Mesothelial cell of epicardium (in vitro differentiated cells): ENCODE measurements at places on chromosomes 11 and 22.

GRCh38 chr11:43986881-43987280, 44.4 kb downstream of the C11orf96 start:
- no peak for DNase-seq

GRCh38 chr11:100791860-100792259, 104.8 kb downstream of the ARHGAP42 start:
- DNase-seq, result no peak

DNA sequence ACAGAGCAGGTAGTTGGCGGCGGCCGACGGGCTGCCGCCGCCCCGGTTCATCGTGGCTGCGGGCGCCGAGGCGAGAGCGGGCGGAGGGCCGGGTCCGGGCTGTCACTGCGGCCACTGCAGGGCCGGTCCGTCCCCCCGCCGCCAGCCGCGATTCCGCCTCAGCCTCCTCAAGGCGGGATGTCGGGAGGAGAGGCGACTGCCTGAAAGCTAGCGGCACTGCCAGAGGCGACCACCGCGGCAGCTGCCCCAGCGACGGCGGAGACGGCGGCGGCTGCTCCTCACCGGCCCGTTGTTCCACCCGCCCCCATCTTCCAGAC, 234 bp downstream of the SESN3 start:
- no peak for DNase-seq

GRCh38 chr11:12692229-12693075, 18.2 kb downstream of the TEAD1 start:
- DNase-seq, result no peak

- DNase-seq, result no peak
Observed at GRCh38 chr11:112392904-112393303, 132.2 kb upstream of the PLET1 start.

GRCh38 chr11:62897311-62897710, 16.6 kb downstream of the SLC3A2 start:
- no peak for DNase-seq

DNA sequence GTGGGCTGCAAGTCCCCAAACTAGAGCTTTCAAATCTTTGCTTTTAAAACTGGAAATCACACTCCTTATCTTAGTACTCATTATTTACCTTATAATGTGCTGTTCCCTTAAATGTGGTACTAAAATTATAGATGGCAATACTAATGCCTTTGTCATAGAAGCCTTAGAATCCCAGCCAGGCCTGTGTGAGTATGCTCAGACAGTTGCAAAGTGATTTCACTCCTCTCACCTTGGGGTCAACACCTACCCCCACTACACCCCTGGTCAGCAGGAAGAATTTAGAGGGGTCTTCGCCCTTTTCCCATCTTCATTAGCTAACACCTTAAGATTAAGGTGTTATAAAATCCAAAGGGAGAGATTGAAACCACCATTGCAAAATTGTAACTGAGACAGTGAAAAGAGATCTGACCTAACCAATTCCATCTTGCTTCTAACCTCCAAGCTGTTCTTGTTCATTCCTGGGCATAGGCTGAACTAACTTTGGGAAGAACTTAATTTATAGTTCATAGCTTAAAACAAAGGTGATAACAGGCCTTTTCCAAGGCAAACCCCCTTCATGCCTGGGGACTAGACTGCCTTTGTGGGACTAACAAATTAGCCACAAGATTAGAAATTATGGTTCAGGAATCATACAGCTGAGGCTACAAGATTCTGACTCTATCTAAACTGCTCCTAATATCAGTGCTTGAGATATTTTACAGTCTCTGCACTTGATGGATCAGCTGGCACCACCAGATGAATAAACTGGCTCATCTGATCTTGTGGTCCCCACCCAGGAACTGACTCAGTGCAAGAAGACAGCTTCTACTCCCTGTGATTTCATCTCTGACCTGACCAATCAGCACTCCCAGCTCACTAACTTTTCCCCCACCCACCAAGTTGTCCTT, 10.4 kb upstream of the MRPL17 start:
- DNase-seq, result no peak

DNA sequence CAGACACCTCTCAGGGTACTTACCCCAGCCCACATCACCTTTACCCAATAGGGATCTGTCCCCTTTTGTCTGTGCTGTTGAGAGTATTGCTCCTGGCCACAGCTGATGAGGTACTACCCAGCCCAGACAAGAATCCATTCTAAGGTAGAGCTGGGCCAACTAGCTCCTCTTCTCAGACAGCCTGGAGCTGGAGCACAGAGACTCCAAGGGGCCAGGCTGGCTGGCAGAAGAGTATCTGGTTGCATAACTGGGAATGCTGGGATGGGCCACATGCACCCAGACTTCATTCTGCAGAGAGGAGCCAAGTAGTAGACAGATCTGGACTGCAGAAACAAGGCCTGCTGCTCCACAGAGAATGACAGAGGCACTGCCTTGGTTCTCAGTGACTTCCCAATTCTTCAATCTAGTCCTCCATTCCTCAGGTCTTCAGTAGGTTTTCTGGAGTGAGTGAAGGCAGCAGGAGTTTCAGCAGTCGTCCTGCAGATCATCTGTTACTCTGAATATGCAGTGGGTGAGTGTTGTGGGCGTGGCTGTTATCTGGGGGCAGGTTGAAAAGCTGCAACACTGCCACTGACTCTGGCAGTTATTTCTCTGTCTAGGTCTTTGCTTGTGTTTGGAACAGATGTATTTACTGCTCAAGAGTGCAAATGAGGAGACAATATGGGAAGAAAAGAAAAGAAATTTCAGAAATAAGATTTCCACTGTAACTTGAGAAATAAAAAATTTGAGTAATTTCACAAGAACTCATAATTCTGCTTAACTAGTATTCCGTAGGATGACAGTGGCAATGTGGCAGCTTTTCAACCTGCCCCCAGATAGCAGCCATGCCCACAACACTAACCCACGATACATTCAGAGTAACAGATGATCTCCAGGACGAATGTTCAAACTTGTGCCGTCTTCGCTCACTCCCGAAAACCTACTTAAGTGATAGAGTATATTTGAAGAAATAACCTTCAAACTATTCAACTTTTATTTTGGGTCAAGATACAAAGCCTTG, 34.9 kb downstream of the MAPK1 start:
- no peak for DNase-seq

GRCh38 chr11:95067039-95067840, 521 bp downstream of the SRSF8 start:
- DNase-seq, result peak; percentile 59

DNA sequence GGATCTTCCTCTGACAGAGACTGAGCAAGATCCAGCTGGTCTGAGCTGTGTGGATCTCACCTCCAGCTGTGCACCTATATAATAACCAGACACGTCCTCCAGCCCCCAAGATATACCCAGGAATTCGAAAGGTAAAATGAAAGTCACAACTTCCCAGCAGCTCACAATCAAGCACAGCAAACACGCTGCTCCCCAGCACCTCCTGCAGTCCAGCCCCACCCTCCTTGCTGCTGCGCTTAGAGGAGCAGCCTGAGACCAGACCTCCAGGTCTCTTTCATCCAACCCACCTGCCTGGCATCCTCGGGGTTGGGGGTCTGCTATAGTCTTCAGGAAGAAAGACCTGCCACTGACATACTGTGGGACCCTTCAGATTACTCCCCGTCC, 3.0 kb upstream of the APOL4 start:
- no peak for DNase-seq

DNA sequence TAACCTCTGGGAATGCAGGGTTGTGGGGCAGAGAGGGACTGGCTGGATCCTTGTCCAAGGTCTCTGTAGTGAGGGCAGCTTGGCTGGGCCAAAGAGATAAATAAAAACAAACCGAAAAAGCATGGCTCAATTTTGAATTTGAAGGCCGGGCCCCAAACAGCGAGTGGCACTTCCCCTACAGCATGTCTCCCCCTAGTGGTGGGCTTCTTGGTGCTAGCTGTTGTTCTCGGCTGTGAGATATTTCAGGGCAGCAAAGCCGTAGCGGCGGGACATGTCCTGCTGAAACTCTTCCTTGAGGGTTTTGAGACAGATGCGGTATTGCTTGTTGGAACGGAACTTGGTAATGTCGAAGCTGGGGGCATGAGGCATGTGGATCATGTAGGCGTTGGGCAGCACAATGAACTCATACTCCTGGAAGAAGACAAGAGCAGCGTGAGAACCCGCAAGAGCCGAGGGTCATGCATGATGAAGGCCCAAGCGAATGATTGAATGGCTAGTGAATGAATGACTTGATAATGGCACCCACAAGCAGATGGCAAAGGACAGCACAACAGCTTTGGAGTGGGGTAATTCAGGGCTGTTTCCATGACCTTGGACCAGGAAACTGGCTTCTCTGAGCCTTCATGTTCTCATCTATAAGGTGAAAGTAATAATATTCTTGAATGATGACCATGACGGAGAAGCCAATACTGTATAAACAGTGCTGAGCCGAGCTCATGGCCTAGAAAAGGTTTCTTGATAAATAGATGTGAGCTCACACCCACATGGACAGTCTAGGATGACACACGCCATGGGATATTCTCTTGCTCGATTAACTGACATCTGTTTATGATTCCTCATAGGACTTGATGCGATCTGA, 216.3 kb upstream of the SYN3 start:
- no peak for DNase-seq

- no peak for DNase-seq
Observed at GRCh38 chr11:110490886-110491285, 61.1 kb downstream of the FDX1 start.

DNA sequence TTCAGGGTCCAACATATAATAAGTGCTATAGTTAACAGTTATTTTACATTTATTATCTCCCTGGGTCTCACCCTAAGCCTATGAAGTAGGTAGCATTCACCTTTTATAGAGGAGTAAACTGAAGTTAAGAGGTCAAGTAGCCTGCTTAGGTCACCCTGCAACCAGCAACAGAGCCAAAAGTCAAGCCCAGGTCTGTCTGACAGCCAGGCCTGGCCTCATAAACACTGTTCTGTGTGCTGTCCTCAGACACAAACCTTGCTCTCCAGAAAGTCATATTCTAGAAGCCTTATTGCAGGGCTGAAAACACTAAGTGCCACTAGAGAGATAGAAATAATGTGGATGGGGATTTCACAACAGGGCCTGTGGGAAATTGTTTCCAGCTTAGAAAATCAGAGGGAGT, 59.3 kb downstream of the BDNF start:
- no peak for DNase-seq

DNA sequence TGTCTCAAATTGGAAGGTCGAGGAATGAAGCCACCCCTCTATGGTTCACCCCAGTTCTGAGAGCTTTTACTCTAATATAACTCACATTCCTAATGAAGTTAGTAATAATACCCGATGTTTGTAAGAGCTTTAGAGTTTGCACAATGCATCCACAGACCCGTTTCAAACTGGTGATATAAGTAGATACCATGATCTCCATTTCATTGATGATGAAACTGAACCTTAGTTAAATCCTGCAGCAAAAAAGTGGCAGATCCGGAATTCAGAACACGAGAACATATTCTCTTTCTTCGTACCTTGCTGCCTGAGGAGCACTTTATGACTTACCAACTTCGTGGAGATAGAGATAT, 757 bp upstream of the RBFOX2 start:
- DNase-seq, result no peak

DNA sequence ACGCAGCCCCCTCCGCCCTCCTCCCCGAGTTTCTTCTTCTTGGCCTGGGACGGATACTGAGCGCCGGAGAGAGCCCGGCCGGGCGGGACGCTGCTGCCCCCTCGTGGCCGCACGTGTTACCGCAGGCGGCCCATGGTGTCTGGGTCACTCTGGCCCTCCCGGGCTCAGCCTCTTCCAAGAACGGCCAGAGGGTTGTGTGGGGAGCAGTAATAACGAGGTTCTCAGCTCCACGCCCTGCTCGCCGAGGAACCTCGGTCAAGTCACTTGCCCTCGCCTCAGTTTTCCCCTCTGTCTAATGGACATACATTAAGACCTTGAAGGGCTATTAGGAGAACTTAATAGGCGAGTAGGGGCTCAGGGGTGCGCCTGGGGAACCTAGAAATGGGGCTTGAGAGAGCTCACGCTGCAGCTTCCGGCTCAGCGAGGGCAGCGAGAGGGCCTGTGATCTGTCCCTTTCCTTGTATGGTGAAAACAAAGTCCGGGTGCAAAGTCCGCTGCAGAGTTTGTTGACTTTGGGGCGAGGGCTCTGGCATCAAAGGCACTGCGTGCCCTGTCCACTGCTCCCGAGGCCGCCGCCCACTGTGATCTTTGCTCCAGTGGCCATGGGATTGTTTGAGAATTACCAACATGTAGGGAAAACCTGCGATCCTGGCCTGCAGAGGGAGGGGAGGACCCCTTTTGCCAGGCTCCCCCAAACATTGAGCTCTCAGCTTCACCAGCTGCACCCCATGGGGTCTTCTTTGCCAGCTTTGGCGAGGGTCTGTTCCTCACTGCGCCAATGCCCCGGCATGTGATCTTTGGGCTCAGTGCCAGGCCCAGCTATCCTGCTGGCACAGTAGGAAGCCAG, 14.4 kb upstream of the LRP5 start:
- DNase-seq, result peak; percentile 61

GRCh38 chr11:122795307-122795706, 43.0 kb upstream of the CRTAM start:
- no peak for DNase-seq

DNA sequence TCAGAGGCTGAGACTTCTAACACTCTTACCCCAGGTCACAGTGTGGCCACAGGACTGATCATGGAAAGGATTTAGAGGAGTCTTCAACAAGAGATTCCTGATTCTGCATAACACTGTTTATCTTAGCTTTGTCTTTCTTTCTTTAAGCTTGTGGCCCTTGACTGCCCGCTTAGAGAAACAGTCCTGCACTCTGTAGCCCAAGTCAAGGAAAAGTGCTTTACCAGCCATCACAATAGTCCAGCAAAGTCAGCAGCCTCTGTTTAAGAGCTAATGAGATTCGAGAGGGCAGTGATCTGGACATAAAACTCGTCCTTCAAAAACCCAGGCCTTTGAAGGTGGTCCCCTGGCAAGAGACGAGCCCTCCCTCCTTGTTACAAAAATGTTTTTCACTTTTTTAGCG, 30.0 kb downstream of the PRDM10 start:
- no peak for DNase-seq

DNA sequence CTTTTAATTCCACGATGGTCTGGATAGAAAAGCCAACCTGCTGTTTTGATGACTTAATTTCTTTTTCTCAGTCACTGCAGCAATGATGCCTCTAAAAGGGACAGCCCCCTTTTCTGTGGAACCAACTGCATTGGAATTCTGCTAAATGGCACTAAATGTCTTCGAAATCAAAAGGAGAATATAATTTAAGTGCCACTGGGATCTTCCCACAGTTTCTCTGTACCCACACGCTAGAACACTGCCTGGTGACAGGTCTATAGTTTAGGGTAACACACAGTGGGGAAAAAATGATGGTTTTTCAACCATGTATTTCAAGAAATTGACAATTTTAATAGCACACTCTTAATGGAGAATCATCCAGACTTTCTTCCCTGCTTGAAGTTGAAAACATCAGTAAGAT, 182.3 kb downstream of the OPCML start:
- no peak for DNase-seq

GRCh38 chr11:106395716-106396349, 318.4 kb downstream of the AASDHPPT start:
- DNase-seq, result no peak

DNA sequence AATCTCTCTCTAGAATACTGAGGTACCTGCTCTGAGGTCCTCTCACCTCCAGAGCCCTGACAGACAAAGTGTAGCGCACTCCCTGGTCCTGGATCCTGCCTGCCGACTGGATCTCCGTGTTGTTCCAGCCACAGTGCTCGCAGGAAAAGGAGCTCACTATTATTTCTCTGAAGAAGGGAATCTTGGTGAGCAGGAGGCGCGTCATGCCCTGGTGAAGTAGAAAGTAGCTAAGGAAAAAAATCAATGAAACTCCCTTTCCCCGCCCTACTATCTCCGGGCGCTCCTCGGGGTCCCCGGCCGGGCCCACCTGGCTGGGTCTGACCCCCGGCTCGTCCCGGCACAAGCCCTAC, 412 bp downstream of the ZPR1 start:
- no peak for DNase-seq

- DNase-seq, result no peak
Observed at GRCh38 chr22:42855721-42856120, 1.4 kb downstream of the ARFGAP3 start.

GRCh38 chr22:46081036-46081830, 69.1 kb upstream of the PPARA start:
- DNase-seq, result no peak
